ENCODE measurements at places on chromosomes 1 and 21.

DNA sequence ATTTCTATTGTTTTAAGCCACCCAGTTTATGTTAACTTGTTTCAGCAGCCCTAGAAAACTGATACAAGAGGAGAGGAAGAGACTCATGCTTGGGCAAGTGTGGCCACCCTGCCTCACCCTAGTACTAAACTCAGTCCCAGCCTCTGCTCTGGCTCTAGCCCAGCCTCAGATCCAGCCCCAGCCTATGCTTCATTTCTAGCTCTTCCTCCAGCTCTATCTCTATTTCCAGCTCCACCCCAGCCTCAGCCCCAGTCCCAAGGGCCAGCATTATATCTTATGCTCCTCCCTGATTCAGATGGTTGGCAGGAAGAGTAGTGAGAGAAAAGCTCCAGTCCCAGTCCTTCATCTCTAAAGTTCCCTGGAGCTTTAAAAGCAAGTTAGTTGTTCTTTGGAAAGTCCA is 535.5 kb downstream of the PTPRC start:
- peak; percentile 27 for DNase-seq

- DNase-seq, result no peak
Observed at GRCh38 chr1:208201229-208201628, 43.0 kb downstream of the PLXNA2 start.

- DNase-seq, result no peak
Observed at GRCh38 chr1:110125810-110126209, 13.6 kb downstream of the UBL4B start.

DNA sequence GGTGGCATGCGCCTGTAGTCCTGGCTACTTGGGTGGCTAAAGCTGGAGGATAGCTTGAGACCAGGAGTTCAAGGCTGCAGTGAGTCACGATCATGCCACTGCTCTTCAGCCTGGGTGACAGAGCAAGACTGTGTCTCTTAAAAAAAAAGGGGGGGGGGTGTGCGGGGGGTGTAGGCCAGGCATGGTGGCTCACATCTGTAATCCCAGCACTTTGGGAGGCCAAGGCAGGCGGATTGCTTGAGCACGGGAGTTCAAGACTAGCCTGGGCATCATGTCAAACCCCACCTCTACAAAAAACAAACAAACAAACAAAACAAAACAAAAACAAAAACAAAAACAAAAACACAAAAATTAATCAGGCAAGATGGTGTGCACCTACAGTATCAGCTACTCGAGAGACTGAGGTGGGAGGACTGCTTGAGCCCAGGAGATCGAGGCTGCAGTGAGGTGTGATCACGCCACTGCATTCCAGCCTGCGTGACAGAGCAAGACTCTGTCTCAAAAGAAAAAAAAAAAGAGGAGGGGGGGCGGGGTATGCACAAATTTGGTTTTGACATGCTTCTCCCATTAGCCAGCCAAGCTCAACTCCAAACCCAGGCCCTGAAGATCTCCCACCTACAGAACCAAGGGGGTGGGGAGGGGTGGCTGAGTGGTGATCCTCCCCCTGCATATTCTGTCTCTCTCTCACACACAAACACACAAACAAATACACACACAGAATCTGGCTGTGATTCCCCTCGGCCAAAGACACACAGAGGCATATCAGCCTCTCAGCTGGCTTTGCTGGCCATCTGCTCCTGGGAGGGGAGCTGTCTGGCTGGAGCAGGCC is 3.1 kb downstream of the PTAFR start:
- DNase-seq, result no peak

- no peak for DNase-seq
Observed at GRCh38 chr1:25996966-25997827, 666 bp downstream of the PAFAH2 start.
